HCEC 1CT (cell line): ENCODE measurements at places on chromosomes 7 and 10.

DNA sequence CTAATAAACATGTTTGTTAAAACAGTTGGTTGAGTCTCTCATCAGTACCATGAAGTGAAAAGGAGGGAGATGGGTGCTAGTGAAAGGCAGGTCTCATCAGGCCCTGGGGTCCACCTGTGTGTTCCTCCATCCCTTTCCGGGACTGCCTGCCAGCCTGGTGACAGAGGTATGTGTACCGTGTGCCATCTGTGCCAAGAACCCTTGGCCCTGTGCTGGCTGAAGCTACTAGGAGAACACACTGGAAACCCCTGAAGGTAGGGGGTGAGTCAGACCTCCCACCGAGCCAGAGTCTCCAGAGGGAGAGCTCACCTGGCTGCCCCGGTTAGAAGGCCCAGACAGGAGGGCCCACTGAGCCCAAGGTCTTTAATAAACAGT lies 2.3 kb downstream of the DDIT4 start:
- DNase-seq, result no peak

DNA sequence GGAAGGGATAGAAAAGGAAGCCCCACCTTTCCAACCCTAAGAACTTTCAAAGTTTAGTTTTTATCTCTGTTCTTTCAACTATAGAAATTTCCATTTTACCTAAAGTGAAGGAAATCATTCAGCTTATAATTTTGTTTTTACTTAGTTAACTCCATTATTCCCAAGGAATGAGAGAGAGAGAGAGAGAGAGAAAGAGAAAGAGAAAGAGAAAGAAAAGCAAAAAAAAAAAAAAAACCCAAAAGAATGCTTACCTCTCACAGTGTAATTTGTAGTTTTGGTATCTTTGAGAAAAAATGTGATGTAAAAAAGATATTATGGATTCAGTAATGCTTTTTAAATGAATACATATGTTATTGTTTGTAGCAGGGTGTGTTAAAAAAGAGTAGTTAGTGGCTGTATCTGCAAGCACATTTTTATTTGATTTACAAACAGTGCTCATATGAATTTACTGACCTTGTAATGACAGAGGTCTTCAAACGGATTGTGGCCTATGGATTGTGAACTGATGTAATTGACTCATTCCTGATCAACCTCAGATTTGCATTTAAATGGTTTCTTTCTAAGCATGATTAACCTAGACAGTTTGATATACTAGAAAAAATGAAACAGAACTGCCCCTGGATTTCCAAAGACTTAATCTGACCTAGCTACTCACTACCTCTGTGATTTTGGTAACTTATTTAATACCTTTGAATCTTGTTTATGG lies 64.9 kb downstream of the LCOR start:
- DNase-seq, result no peak

DNA sequence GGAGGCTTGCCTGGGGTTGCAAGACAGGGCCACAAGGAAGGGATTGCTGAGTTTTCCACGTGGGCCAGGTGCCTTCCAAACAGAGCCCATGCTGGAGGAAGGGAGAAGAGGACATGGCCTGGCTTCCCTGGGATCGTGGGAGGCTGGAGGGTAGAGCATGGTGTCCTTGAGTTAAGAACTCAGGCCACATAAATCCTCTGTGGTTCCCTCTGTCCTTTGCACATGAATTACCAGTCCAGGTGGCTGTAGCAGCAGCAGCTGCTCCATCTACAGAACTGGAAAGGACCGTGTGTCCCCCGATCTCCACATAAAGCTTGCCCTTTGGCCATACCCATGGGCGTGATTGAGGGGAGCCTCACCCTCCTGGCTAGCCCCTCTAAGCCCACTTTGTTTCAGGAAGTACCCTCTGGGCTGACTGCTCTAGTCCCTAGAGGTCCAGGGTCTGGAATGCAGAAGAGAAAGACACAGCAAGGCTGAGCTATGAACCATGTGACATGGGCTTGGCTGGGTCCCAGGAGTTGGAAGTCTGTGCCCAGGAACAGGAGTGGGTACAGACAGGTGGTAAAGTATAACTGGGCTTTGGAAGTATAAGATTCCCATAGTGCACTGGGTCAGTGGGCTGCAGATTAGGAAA lies 84.9 kb downstream of the C10orf105 start:
- DNase-seq, result no peak

GRCh38 chr7:116384936-116385635 lies 114.5 kb upstream of the CAV2 start:
- DNase-seq, result no peak

DNA sequence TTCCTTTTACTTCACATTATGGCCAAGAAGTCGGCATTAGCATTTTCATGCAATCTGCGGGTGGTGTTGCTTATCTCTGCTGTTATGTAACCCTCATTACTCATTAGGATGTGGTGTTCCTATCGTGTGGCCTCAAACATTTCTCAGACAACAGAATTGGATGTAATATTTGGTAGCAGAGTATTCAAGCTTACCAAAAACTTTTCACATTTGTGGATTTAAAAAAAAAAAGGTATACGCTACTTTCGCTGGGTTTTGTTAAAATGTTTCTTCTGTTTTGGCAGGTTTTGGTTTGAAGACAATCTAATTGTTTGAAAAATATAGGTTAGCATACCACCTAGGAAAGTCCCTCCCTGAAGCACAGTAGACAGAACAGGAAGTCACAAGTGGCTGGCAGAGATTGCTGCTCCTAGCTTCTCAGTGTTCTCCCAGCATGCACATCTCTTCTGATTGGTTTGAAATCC lies 128.8 kb downstream of the GATA3 start:
- DNase-seq, result peak; percentile 3

DNA sequence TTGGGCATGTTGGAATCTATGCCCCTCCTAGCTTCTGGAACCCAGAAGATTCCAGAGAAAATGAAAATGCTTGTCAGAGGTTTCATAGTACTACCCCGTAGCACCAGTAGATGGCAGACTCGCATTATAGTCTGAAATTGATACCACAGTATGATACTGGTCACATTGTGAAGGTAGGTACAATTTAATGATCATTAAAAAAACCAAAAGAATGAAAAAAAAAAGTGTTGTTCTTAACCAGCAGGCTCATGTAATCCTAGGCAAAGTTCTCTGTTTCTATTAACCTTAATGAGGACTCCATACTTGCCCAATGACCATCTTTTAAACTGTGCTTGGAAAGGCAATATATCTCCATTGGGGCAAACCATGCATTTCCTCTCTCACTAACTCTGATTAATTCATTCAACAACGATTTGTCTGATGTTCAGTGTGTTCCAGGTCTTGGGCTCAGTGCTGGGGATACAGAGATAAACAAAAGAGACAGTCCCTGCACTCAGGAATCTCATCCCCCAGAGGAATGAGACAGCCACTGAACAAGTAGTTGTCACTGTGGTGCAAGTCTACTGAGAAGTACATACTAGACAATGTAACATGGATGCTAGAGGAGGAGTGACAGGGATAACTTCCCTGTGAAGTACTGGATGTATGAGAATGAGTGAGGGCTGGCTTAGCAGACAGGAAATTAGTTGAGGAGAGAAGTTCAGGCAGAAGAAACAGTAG lies 223.5 kb upstream of the PHYHIPL start:
- DNase-seq, result peak; percentile 40

- peak; percentile 42 for DNase-seq
Observed at GRCh38 chr10:44186150-44186549, 198.7 kb downstream of the CXCL12 start.

DNA sequence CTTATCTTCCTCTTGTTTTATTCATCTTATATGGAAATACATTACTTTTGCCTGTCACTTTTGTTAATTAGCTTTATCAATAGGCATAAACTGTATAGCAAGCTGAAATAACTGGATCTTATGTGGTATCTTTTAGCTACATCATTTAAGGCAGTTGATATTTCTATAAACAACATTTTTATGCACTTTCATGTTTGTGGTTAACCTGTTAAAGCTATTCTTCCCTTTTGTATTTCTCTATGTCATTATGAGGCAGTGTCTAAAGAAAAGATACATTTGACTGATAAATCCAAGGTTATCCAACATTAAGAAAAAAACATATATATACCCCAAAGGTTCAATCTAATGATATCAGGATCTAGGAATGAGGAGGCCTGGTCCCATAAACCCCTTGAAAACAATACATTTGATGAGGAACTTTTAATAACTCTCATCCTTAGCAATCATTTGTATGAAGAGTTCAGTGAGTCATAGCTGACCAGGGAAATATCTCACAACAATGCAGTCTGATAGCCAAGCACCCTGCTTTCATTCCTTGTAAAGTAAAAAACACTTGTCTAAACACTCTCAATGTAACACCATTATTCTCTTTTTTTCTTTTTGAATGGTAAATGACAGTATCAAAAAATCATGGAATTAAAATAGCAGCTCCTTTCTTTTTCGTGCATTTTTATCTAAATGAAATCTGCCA lies 300.9 kb downstream of the NEBL start:
- DNase-seq, result no peak

DNA sequence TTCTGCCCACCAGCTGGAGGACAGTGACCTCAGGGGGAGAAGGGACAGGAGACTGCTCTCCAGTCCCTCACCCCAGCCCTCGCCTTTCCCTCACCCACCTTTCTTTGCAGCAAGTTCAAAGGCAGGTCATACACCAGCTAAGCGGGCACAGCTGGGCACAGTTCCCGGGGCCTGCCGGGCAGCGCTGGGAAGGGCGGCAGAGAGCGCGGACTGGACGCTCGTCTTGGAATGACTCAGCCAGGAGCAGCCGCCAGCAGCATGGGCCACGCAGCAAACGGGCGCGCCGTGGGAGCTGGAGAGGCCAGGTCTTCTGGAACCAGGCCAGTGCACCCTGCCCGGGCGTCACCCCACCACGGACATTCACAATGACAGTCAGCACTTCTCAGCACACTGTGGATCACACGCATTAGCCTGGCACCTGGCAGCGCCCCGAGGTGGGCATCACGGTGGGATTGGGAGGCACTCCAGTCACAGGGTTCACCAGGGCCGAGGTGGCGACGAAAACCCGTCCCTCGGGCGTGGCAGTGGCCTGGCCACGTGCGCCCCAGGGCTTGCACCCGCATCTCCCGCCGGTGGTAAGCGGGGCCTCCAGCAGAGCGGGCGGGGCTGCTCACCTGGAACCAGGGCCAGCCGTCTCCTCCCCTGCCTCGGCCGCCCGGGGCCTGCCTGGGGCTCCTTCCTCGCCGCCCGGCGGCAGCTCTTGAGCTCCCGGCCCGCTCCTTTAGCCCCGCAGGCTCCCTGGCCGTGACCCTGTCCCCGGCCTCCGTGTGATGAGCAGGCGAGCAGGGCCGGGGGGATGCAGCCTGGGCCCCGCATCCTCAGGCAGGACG lies 29.0 kb upstream of the WDFY4 start:
- peak; percentile 45 for DNase-seq

GRCh38 chr10:87504307-87504639 lies 420 bp upstream of the MINPP1 start:
- DNase-seq, result no peak
